GM12864 (cell line): ENCODE measurements at places on chromosomes 5 and 9.

DNA sequence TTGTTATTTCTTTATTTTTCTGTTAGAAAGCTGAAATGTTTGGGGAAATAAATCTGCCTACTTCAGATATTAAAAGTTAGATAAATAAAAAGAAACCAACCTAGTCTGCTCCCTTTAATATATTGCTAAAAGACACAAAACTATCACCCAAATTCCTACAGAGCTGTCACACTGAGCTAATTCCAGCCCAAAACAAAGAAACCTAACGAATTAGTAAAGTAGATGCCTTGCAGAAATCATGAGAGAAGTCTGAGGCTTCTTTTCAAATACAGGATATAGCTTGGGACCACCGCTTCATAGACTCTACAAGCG is 122.2 kb upstream of the LMX1B start:
- DNase-seq: no peak

- DNase-seq: no peak
Measured at GRCh38 chr5:138625134-138625533, 49.9 kb upstream of the HSPA9 start.

DNA sequence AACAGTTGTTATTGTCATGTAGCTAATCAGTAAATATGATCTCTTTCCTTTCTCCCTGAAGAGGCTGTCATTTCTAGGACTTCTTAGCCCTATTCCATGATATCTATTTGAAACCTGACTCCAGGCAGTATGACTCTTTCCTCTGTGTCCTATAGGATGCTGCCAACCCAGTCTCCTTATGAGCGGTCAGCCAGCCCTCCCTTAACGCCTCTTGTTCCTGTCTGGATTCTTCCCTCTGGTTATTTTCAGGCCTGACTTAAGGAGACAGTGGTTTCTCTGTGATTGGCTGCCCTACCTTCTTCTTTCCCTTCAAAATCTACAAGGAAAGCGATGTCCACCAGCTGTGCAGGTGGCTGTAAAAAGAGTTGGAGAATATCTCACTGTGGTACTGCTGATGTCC is 19.4 kb upstream of the C5orf63 start:
- DNase-seq: no peak

DNA sequence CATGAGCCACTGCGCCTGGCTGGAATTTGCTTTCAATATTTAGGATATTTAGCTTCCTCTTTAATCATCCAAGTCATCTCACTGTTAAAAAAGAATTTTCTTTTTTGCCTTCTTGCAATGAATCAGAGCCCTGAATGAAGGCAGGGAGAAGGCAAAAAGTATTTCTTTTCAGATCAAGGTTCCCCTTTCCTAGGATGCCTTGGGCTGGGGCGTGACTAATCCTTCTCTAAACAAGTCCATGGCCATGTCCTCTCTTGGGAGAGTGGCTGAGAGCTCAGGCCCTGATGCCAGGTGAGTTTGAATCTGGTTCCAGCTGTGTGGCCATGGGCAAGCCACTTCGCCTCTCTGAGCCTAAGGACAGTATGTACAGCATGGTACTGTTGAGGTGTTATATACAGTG is 84.8 kb upstream of the NEURL1B start:
- DNase-seq: no peak

DNA sequence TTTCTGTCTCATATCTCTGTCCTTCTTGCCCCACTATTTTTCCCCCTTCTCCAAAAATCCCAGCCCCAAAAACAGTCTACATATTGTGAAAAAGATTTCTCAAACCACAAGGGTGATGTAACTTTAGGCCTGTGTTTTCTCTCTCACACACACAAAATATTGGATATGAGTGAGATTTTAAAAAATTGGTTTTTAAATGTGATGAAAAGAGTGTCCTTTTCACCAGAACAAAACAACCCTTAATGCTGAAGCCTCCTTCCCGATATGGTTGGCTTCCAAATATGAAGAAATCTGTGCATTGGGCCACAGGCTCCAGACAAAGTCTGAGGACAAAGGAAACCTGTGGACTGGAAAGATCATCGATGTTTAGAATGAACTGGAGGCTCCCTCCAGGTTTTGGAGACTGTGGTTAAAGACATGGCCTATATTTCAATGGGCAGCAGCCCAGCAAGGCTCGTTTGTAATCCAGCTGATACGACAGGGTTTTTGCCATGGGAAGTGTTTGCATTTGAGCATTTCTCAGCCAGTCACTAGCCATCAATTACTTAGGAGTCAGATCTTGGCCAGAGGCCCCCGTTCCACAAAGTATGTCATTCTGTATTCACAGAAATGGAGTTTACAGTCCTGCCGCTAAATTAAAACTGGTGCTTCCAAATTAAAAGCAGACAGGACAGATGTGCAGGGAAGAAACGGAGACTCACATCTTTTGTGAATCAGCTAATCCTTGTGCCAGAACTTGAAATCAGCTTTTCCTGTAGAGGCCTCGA is 546.3 kb downstream of the EBF1 start:
- no peak for DNase-seq

DNA sequence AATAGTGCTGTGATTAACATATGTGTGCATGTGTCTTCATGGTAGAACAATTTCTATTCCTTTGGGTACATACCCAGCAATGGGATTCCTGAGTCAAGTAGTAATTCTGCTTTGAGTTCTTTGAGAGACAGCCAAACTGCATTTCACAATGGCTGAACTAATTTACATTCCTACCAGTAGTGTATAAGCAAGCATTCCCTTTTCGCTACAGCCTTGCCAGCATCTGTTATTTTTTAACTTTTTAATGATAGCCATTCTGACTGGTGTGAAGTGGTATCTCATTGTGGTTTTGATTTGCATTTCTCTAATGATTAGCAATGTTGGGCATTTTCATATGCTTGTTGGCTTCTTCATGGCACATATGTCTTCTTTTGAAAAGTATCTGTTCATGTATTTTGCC is 308.5 kb downstream of the ARRDC3 start:
- no peak for DNase-seq

DNA sequence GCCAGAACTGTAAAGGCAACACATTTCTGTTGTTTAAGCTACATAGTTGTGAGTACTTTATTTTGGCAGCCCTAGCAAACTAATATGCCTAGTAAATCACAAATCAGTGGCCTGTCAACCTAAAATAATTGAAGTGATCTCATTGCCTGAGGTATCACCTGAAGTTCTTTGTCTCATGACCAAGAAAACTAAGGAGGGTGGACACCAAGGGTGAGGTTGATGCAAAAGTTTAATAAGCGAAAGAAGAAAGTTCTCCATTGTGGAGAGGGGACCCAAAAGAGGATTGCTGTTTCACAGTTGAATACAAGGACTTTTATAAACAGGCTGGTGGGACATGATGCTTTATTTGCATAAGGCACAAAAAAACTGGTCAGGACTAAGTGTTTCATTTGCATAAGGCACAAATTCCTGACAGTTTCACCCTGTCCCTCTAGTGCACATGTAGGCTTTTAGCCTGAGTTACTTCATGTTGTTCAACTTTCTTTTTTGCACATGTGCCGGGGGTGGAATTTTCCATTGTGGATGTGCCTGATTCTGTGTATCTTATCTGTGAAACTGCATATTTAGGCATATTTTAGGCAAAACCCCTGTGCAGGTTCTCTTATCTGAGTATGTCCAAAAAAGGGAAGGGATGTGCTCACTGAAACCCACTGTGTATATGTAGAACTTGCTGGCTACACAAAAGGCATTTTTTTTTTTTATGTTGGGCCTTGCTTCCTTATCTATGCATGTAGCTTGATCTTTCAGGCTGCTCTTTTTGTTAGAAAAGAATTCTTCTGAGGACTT is 108.6 kb upstream of the RAI14 start:
- no peak for DNase-seq

DNA sequence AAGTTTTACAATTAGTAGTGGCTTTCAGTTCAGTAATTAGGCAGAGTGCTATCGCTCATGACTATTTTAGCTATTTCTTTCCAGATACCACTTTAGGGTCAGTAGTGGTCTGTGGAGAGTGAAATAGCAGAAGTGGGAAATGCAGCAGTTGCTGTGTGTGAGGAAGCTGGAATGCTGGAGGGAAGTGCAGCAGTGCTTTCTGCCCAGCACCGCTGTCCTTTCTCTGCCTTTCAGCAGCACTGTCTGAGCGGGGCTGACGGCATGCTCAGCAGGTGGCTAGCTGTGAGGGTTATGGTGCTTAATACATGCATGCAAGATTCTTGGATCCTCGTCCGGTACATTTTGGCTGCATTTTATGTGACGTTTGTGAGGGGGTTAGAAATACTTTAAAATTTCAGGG is 213.9 kb downstream of the PBX3 start:
- DNase-seq: no peak

GRCh38 chr5:37740331-37741066 is 99.3 kb downstream of the GDNF start:
- no peak for DNase-seq

- DNase-seq: no peak
Measured at GRCh38 chr5:127938746-127939145, 144.8 kb upstream of the SLC12A2 start.

DNA sequence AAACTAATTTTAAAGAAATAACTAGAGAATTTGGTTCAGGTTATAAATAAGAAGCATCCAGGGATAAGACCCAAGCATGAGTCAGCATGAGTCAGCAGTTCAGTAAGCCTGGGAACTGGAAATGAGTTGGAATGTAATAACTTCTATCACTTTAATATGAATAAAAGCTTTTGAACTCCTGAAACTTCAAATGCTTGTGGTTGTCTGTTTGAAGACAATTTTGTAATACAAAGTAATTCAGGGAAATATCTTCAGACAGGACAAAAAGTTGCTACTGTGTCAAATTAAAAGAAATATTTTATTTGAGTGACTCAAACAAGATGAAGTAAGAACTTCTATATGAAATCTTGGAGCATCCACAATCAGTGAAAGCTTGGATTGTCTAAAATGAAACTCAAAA is 331.2 kb upstream of the DAB2 start:
- DNase-seq: no peak

GRCh38 chr5:95843733-95844223 is 21.3 kb upstream of the GLRX start:
- no peak for DNase-seq

- DNase-seq: no peak
Measured at GRCh38 chr9:87712801-87713277, 13.1 kb upstream of the CTSL start.

- DNase-seq: no peak
Measured at GRCh38 chr9:89009546-89009840, 18.2 kb downstream of the S1PR3 start.

GRCh38 chr9:96189995-96190394 is 112.0 kb downstream of the HSD17B3 start:
- DNase-seq: no peak

GRCh38 chr9:136614372-136614922 is 48.3 kb upstream of the EGFL7 start:
- DNase-seq: no peak
